ENCODE measurements at places on chromosomes 16 and 17. TPM values are rescaled to one million over a fixed set of nuclear protein-coding genes. Genes with fewer than 3 reads are reported as not detected.

RASD1 gene
- total RNA-seq: 0.26 TPM

KRT20 gene
- total RNA-seq: not detected

CNTD1 gene
- total RNA-seq: 0.26 TPM

- DNase-seq: no peak
Measured at GRCh38 chr17:43702637-43703036, 40.9 kb upstream of the MEOX1 start.

GP1BA gene
- total RNA-seq: not detected

GRCh38 chr16:29312835-29313558, 93.5 kb downstream of the NPIPB11 start:
- DNase-seq: no peak

DNA sequence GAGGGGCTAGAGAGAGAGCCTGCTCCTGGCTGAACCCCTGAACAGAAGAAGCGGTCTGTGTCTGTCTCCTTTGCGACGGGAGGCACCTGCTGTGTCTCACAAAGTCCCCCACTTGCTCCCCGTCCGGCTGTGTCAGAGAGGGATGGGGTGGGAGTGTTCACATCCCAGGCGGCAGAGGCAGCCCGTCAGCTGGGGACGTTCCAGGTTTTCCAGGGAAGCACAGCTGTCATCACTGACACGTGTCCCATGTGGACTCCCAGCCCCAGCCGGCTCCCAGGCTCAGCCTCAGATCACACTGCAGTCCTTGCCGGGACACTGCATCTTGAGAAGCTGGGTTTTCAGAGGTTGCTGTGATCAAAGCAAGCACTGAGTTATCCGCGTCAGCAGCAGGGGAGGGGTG, 1.6 kb downstream of the TELO2 start:
- DNase-seq: no peak

DNA sequence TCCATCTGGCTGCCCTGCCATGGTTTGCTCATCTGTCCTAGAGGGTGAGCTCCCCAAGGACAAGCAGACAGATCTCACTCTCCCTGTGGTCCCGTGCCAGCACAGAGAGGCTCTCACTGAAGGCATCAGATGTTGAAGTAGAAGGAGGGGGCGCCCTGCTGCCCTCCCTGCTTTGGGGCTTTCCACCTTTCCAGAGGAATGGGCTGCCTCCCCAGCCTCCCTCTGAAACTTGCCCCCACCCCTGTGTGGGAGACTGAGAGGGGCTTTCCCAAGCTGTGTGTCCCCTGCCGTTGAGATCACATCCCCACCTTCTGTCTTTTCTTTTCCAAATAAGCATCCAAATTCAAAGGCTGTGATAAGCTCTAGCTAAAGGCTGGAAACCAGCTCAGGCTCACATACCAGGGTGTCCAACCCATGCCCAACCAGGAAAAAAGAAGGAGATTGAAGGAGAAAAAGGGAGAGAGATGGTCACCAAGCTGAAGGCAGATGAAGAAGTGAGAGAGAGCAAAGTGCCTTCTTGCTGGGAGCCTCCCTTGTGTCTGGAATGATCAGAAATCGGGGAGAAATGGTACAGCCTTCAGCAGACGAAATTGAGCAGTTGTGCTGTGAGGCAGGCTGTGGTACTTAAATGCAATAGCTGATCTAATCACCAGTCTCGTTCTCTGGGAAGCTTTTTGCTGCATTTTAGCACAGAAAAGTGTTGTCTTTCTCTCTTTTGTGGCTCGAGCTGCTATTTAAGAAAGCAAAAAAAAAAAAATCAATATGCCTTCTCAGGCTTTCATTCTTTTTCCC, 145.9 kb upstream of the LHX1 start:
- DNase-seq: no peak

KRT24 gene
- not detected for total RNA-seq

MILR1 gene
- 4.4 TPM for total RNA-seq

CCL8 gene
- total RNA-seq: 0.26 TPM

- peak; percentile 30 for DNase-seq
Measured at GRCh38 chr17:44961921-44962350, 6.2 kb downstream of the C1QL1 start.

CSH1 gene
- not detected for total RNA-seq

- no peak for DNase-seq
Measured at GRCh38 chr17:21368545-21369246, 7.5 kb upstream of the KCNJ12 start.

DNA sequence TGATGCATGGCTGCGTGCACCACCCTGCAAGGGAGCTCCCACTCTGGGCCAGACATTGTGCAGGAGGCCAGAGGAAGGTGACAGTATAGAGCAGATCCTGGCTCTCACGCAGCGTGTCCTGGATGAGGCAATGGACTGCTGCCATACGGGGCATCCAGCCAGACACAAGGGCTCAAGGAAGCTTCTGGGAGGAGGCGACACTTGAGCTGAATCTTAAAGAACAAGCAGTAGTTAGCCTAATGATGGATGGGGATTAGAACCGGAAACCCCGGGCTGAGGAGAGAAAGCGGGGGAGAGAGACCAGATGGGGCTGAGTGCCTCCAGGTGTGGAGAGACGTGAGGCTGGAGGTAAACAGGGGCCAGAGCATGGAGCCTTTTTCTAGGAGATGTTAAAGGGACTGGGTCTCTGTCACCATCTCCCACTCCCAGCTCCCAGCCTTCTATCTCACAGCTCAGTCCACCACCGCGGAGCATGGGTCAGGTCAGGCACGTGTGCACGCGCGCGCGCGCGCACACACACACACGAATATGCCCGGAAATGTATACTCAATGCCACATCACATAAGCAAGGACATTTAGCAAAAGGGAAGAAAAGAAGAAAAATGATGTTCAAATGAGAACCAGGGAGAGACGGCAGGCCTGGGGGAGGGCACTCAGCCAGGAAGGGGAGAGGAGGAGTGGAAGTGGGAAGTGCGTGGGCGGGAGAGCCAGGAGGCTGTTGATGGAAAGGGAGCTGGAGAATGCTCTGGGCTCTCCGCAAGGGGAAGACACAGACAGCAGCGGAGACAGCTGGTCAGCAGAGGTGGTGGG, 46.3 kb downstream of the CCDC42 start:
- DNase-seq: peak; percentile 84

DNA sequence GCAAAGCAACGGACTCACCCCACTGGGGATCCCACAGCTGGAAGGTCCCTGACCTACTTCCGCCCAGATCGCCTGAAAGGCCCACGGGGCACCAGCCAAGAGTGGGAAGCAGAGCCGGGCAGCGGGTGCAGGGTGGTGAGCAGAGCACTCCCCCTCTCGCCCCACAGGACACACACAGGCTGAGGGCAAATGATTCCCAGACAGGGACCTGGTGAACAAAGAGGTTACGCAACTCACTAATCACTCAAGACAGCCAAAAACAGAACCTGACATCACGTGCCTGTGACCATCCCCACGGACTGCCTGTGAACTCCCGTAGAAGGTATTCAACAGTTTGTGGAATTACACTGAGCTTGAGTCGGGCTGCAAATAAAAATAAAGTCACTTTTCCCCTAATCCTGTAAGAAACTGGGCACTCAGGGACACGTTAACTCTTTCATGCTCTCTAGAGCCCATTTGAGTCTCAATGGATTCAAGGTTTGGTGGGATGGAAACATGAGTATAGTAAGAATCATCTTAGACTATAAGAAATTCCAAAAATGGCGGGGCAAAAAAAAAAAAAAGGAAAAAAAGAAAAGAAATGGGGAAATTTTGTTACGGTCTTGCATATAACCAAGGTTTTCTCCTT, 396.1 kb downstream of the SOX9 start:
- no peak for DNase-seq

ABCC3 gene
- 34.8 TPM for total RNA-seq

SKA2 gene
- total RNA-seq: 53.7 TPM

DNA sequence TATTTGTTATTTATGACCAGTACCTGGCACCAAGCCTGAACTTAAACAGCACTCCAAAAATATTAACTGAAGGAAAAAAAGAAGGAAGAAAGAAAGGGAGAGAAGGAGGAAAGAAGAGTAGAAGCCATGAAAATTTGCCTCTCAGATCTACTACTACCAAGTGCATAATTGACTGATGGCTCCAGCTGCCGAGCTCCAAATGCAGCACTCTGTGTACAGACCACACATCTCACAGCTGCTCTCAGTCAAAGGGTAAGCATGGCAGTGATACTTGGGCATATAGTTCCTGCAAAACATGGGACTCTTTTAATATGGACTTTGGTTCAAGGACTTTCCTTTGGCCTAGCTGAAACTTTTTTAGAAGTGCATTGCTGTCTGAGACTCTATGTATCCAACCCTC, 44.0 kb upstream of the NOG start:
- DNase-seq: no peak

- no peak for DNase-seq
Measured at GRCh38 chr16:873243-873661, 72.7 kb upstream of the GNG13 start.

DNA sequence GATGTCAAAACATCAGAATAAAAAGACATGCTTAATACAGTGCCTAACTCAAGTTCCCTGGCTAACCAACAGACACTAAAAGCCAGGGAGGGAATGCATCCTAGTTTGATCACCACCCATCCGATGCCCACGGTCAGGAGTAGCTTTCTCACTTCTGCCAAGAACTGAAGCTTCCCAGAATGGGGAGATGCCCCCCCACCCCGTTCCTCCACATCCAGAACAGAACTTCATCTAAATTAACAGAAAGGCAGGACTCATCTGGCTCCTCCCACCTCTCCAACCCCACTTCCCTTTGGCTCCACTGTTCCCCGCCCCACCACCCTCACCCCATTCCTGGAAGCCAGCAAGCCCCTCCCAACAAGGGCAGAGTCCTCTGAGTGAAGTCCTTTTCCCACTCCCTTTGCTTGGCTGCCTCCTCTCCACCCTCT, 33.7 kb downstream of the GDE1 start:
- no peak for DNase-seq

DDX28 gene
- 12.3 TPM for total RNA-seq

PTX4 gene
- total RNA-seq: not detected

DNA sequence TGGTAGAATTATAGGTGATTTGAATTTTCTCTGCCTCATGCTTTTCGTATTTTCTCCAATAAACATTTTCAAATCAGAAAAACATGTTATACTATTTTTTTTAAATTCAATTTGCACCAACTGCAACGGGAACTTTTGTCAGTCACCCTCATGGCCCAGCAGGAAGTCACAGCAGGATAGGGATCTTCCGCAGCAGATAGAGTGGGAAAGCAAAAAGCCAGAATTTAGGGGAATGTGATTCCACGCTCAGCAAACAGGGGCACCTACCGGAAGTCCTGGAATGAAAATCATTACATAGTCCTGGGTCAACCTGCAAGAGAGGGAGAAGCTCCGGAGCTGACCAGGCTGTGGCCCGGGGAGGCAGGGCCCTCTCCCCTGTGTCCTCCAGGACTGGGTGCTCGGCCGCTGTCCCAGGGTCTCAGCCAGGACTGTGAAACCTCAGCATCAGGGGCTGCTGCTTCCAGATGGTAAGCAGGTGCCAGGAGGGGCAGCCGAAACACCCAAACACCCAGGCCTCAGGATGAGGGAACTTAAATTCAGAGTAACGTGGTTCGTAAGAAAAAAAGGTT, 3.9 kb downstream of the SLC47A2 start:
- DNase-seq: no peak

GRCh38 chr17:63015824-63016223, 49.8 kb downstream of the TANC2 start:
- peak; percentile 41 for DNase-seq

DNA sequence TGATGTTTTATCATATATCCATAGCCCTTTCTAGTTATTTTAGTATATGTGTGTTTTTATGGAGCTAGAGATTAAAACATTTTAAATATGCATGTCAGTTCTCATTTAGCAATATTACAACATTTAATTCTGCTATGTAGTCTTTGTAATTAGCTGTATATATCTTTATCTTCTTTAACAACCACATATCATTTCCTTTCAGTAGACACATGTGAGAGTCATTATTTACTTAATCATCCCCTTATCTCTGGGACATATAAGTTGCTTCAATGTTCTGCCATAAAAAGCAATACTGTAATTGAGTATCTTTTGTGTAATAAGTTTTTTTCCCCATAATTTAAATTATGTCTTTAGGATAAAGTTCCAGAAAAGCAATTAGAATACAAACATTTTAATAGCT, 52.0 kb upstream of the CLEC3A start:
- no peak for DNase-seq

GRCh38 chr16:69886726-69887125, 64.4 kb upstream of the CLEC18A start:
- no peak for DNase-seq

Measured in fibroblast of lung (primary cell).